ENCODE measurements at places on chromosomes 7 and 10. TPM values are rescaled to one million over a fixed set of nuclear protein-coding genes. Genes with fewer than 3 reads are reported as not detected.

- no peak for DNase-seq
These were observed 7.5 kb upstream of the CYTH3 start for GRCh38 chr7:6279937-6280336.

DNA sequence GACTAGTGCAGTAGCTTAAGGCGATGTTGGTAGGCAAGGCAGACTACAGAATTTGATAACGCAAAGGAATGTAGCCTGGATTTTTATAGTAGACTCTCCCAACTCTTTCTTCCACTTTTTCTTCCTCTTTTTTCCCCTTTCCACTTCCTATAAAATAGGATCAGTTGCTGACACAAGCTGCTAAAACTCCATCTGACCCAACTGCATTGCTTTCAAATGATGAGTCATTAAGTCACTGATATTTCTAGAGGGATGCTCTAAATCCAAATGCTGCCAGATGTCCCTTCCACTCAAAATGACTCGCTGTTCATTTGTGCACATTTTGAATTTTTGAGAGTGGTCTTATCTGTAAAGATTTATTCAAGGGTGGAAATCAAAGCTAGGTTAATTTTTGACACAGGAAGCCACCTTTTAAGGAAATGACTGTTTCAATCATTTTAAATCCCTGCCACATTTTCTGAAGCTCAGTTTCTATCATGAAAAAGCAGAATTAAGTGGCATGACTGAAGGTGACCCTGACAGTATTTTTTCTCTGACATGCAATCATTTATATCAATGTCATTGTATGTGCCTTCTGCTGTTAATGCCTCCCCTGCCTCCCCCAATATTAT, 25.8 kb upstream of the SFMBT2 start:
- no peak for DNase-seq

DNA sequence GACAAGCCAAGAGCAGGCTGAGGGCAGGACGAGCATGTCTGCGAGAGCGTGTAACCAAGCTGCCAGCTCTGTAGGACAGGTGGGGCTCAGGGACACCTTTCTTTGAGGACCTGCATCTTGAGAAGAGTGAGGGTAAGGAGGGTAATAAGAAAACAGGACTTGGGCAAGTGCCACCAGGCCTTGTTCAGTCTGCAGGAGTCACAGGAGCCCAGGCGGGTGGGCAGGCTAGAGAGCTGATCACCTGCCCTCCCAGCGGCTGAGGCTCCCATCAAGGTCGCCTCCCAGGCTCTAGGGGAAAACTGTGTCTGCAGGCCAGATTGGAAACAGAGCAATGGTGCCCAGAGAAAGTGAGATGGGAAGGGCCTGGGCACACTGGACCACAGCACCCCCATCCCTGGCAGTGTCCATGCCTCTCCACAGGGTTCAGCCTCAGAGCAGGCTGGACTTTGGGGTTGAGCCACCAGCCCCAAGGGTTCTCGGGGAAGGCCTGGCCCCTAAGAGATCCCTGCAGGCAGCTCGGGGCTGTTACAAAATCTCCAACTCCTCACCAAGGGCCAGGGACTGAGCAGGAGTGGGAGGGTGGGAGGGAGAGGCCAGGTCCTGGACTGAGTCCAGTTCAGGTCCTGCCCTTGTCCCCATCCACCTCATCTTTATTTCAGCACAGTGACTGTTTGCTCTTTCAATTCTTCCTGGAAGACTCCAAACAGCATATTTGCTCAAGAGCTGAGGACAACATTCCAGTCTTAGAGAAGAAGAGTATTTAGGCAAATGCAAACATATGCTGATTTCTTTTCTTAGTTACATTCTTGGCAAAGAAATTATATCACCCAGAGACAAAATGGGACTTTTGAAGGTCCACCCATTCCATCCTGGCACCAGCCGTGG, 161.9 kb downstream of the GRID1 start:
- DNase-seq = no peak

RAB19 gene
- not detected for total RNA-seq

FAM25A gene
- not detected for total RNA-seq

STAM gene
- 56.0 TPM for total RNA-seq

OR2F2 gene
- total RNA-seq = not detected

Data from osteoblast (primary cell).